ENCODE measurements at places on chromosomes 4 and X. TPM values are rescaled to one million over a fixed set of nuclear protein-coding genes. Genes with fewer than 3 reads are reported as not detected.
A peak's percentile ranks its signal among the peaks of the same experiment; 100 is the strongest.

- DNase-seq: no peak
- H3K4me3 ChIP-seq: no peak overlapping the region
- no peaks in the 10 kb centered on the region for H3K27me3 ChIP-seq
- no peaks in the 10 kb centered on the region for H3K36me3 ChIP-seq
- no peak overlapping the region for H3K27ac ChIP-seq
- no peaks in the 10 kb centered on the region for H3K4me1 ChIP-seq
These were observed 85.2 kb downstream of the PRRG1 start for GRCh38 chrX:37434362-37434761.

DNA sequence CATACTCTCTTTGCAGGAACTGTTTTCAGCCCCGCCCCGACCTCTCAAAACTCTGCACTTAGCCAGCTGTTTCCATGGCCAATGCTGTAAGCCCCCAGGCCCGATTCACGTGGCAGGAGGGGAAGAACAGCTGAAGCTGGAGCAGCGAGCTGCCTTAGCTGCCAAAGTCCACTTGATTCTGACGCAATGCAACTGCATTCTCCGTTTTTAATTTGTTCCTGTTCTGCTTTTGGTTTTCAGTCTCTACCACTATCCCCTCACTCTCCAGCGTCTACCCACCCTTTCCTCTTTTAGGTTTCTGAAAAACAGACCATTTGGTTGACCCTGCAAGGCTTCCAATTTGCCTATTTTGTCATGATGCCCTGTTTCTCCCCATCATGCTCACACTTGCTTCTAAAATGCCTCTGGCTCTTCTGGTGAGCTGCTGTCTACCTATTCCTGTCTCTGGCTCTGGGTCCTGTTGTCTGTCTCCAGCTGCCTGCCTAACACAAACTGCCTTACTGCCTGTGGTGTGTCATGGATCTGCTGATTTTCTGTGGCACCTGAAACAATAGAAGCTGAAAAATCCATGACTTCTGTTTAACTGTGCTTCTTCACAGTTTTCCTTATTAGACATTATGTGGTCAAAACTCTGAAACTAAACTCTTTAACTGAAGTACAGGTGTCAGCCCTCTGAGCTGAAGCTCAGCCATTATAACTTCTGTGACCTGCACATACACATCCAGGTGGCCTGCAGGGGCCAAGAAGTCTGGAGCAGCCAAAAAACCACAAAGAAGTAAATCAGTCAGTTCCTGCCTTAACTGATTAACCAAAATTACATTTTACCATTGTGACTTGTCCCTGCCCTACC, 160.5 kb upstream of the AGTR2 start:
- no peaks in the 10 kb centered on the region for H3K27me3 ChIP-seq
- peak; percentile 70 for DNase-seq
- no peak overlapping the region for H3K4me3 ChIP-seq
- no peaks in the 10 kb centered on the region for H3K4me1 ChIP-seq
- no peaks in the 10 kb centered on the region for H3K36me3 ChIP-seq

DNA sequence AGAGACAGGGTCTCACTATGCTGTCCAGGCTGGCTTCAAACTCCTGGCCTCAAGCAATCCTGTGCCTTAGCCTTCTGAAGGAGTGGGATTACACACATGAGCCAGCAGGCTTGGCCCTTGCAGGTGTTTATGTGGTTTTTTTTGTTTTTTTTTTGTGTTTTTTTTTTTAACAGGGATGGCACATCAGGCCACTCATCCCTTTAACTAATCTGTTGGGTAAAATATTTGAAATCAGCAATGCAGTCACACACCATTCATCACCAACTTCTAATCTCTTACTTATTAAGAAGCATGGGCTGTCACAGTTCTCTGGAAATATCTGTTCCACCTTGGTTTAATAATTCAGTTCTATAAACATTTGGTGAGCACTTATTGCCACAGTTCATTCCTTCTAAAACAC, 12.3 kb downstream of the CCDC160 start:
- no peak for DNase-seq
- H3K27me3 ChIP-seq: no peaks in the 10 kb centered on the region
- H3K27ac ChIP-seq: no peak overlapping the region

DNA sequence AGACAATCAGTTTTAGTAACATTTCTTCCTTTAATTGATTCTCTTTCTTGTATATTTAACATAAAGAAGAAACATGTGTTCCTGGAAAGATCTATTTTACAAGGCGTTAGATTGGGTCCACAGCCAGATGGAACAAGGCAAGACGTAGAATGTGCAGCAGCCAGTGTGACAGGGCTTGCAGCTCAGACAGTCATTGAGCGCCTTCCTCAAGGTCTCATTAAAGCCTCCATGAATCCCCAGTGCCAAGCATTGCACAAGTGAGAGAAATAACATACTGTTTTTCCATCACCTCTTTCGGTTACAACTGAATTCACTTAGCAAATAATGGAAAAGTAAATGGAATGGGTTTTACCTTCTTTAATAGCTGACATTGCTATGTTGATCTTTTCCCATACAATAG, 292.5 kb downstream of the USP46 start:
- DNase-seq: no peak
- no peaks in the 10 kb centered on the region for H3K4me1 ChIP-seq
- H3K27me3 ChIP-seq: no peaks in the 10 kb centered on the region
- H3K36me3 ChIP-seq: no peaks in the 10 kb centered on the region
- H3K27ac ChIP-seq: no peak overlapping the region
- H3K4me3 ChIP-seq: no peak overlapping the region

DNA sequence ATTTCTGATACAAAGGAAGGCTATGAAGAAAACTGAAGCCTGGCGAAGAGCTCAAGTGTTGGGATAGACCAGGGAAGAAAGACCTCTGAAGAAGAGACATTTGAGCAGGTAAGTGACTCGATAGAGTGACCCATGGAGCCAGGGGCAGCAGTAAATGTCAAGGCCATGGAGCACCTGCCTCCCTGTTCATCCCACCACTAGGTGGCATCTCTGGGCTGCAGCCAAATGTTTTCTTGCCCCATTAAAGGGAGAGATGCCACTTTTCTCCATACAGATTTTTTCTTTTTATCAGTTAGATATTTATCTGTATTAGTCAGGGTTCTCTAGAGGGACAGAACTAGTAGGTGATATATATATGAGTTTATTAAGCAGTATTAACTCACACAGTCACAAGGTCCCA, 4.9 kb upstream of the ZNF81 start:
- H3K4me3 ChIP-seq: no peak overlapping the region
- H3K4me1 ChIP-seq: no peaks in the 10 kb centered on the region
- no peaks in the 10 kb centered on the region for H3K27me3 ChIP-seq
- DNase-seq: peak; percentile 65

The STATH gene
- not detected for total RNA-seq

The OTOP1 gene
- not detected for total RNA-seq

The BEX2 gene
- total RNA-seq: 16.9 TPM

The ZNF185 gene
- total RNA-seq: 16.3 TPM

The MAGEA12 gene
- total RNA-seq: not detected

The TMPRSS11B gene
- total RNA-seq: not detected

The DYNLT3 gene
- 24.7 TPM for total RNA-seq

The KLHL13 gene
- total RNA-seq: 0.58 TPM
